BE2C (cell line): ENCODE measurements at places on chromosomes 7 and 10.

- DNase-seq = no peak
Measured at GRCh38 chr10:77188000-77188395, 449.6 kb downstream of the KCNMA1 start.

GRCh38 chr7:18212758-18213157 is 185.1 kb upstream of the PRPS1L1 start:
- peak; percentile 28 for DNase-seq

- no peak for DNase-seq
Measured at GRCh38 chr7:80871228-80871627, 47.6 kb downstream of the SEMA3C start.

DNA sequence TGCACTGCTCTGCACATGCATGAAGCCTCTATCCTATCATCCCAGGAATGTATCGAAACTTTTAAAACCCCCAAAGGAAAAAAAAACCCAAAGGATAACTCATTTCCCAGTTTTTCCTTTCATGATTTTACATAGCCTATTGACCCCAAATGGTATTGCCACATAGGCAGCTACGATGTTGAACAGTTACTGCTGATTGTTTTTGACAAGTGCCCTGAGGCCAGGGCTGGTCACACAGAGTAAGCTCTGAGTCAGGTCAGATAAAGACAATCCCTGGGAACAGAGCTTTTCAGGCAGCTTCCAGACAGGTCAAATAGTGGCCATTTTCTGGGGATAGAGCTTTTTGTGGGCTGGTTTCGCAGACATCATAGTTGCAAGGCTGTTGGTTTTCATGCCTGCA is 52.1 kb downstream of the MYL10 start:
- no peak for DNase-seq

DNA sequence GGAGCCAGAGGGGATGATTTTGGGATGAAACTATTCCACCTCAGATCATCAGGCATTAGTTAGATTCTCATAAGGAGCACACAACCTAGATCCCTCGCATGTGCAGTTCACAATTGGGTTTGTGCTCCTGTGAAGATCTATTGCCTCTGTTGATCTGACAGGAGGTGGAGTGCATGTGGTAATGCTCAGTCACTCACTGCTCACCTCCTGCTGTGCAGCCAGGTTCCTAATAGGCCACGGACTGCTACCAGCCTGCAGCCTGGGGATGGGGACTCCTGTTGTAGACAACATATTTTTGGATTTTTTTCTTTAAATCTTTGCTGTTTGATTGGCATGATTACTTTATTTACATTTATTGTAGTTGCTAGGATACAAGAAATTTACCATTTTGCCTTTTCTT is 765.0 kb downstream of the INHBA start:
- DNase-seq = no peak

- peak; percentile 34 for DNase-seq
Measured at GRCh38 chr10:17003651-17004286, 125.8 kb downstream of the CUBN start.

GRCh38 chr10:66981361-66982052 is 55.7 kb downstream of the LRRTM3 start:
- DNase-seq = no peak
